H1 (cell line): ENCODE measurements at places on chromosomes 3 and 15.

GRCh38 chr3:157088601-157089454 lies 71.1 kb downstream of the CCNL1 start:
- peak; percentile 83 for DNase-seq

DNA sequence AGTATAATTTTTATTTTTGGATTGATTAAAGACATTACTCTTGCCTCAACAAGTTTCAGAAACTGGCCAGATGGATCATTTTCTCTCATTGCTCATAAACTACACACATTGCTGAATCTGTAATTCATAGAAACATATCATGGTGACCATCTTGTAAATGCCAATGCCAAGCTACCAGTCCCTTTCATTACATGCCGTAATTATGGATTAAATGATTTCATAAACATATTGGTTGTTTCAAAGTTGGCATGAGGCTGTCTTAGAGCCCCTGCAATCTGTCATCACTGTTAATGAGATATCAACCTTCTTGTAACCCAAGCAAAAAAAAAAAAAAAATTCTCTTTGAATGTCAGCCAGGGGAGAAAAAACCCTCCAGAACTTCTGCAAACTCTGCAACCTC lies 112.2 kb downstream of the DCLK3 start:
- no peak for DNase-seq

- DNase-seq = peak; percentile 69
Observed at GRCh38 chr3:196073255-196073753, 8.6 kb downstream of the TFRC start.

DNA sequence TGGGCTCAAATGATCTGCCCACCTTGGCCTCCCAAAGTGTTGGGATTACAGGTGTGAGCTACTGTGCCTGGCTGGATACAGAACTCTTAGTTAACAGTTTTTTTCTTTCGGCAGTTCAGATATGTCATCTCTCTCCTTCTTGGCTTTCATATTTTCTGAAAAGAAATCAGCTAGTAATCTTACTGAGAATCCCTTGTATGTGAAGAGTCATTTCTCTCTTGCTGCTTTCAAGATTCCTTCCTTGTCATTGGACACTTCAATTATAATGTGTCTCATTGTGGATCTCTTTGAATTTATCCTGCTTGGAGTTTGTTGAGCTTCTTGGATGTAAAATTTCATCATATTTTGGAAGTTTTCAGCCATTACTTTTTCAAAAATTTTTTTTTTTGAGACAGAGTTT lies 17.0 kb downstream of the TRIM69 start:
- no peak for DNase-seq

DNA sequence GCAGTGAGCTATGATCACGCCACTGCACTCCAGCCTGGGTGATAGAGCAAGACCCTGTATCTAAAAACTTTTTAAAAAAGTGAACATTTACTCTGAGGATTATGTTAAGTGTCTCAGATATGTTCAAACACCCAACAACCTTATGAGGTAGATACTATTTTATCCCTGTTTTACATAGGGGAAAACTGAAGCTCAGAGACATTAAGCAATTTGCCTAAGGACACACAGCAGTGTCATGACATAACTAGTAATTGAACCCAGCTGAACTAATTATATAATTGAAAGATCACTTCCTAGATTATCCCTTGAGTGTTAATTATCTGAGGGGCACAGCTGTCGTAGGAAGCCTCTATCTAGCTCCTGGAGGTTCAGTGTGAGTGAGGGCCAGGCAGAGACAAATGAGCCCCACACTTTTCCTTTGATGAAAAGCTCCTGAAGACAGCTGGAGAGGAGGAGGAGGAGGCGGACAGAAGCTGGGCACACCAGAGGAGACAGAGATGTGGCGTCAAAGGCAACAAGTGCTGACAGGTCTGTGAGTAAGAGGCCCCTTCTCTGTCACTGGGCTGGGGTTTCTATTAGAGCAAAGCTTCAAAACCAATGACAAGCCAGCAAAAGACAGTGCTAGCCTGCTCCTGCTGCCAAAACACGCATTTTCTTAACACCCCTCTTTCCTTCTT lies 20.5 kb downstream of the TRH start:
- DNase-seq = no peak

- no peak for DNase-seq
Observed at GRCh38 chr3:34387826-34388564, 589.6 kb downstream of the PDCD6IP start.

DNA sequence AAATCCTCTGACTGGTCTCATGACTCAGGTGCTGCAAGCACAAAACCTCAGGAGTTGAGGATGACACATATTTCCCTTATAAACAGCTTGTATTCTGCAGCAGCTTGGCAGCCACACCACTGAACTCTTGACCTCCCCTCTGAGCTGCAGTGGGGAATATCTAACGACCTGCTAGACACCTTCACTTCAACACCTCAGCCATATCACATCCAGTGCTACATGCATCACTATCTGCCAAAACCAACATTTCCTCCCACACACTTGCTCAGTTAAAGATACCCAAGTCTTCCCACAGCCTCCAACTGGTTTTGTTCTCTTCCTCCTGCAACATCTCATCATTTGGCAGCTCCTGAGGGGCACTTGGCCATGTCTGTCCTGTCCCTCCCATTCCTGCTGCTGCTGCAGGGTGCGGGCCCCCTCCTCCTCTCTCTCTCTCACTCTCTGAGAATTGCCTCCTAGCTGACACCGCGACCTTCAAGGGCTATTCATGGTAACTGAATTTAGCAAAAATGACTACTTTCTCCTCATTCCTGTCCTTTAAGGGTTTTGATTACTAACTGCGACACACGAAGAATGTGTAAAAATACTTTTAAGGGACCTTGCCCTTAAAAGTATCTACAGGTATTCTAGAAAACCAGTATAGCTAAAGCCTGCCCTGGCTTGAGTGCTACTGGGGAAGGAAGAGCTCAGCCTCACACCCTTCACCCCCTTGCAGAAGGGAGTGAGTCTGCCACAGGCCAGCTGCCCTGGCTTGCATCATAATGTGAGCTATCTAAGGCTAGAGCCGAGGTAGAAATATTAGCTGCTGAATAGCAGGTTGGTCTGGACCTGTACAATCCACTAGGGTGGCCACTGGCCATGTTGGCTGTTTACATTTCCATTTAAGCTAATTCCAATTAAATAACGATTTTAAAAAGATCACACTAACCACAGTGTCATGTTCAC lies 5.0 kb upstream of the CCR9 start:
- no peak for DNase-seq

DNA sequence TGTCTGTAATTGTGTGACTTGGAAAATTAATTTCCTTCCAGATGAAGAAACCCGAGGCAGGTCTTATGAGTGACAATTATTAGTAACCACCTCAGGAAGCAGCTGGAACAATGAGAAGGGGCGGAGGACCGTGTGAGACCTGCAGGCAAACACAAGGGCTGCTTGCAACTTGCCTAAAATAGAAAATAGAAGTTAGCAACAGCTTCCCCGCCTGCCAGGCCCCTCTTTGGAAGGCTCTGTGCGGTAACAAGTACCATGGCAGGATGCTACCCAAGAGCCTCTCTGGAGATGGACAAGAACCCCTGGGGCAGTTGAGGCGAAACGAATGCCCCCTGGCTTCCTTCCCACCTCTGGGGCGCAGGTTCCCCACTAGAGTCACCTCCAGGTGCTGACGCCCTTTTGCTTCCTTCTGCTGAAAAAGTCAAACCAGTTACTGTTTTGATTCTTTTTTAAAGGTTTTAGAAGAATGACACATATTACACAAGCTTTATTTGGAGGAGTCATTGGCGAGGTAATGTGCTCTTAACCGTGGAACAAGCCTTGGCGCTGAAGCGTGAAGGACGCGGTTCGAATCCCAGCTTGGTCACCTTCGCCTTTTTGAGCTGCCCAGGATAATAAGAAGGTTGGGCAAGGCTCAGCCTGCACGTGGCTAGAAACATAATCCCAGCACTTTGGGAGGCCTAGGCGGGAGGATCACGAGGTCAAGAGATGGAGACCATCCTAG lies 47.0 kb upstream of the SYNM start:
- DNase-seq = no peak

GRCh38 chr15:93247466-93248121 lies 158.6 kb upstream of the RGMA start:
- no peak for DNase-seq

DNA sequence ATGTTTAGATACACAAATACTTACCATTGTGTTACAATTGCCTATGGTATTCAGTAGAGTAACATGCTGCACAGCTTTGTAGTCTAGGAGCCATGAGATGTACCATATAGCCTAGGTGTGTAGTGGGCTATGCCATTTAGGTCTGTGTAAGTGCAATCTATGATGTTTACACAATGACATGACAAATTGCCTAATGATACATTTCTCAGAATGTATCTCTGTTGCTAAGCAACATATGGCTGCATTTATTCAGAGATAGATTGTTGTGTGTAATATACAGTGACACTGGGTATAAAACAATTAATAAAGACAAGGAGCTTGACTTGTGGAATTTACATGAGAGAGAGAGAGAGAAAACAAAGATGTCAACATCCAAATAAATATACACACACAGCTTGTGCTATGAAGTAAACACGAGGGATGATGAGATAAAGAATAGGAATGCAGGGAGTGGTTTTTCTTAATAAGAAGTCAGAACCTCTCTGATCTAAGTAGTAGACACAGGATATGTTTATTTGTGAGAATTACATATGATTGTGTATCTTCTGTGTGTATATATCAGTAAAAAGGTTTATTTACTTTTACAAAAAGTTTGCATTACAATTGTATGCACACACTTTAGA lies 110.0 kb downstream of the KCNAB1 start:
- DNase-seq = no peak

DNA sequence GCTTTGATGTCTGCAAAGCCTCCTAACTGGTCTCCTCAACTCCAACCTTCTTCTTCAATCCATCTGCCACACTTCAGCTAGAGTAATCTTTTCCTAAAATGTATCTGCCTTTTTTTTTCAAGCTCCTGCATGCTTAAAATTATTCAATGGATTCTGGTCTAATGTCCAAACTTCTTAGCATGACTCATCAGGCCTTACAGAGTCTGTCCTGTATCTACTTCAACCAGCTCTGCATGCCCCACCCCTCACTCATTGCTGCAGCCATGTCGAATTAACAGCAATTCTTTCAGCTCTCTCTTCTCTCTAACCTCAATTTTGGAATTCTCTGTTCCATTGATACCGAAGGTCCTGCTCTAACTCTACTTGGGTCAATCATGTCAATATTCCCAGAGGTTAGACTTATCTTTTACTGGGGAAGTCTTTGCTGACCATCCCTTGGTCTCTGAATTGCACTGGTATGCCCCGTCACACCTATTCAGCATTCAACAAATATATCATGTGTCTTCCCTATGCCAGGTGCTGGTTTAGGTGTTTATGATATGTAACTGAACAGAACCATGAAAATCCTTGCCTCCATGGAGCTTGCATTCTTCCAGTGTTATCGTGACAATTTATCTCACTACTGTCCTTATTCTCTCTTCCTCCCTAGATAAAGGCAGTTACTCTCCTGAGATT lies 88.5 kb upstream of the NANOGP8 start:
- no peak for DNase-seq

DNA sequence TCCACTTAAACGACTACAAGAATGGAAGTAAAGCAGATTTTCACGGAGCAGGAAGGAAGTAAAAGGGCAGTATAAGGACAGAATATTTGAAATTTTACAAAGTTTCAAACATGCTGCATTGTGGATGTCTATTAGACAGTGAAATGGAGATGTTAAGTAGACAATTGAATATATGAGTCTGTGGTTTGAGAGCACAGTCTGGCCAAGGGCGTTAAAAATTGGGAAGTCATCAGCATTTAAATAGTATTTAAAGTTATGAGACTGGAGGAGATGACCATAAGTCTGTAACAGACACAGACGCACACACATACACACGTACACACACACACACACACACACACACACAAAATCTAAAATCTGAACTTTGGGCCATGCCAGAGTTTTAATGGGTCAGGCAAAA lies 935.9 kb downstream of the EPHA3 start:
- DNase-seq = no peak

GRCh38 chr15:55860468-55860867 lies 117.5 kb upstream of the PRTG start:
- no peak for DNase-seq

DNA sequence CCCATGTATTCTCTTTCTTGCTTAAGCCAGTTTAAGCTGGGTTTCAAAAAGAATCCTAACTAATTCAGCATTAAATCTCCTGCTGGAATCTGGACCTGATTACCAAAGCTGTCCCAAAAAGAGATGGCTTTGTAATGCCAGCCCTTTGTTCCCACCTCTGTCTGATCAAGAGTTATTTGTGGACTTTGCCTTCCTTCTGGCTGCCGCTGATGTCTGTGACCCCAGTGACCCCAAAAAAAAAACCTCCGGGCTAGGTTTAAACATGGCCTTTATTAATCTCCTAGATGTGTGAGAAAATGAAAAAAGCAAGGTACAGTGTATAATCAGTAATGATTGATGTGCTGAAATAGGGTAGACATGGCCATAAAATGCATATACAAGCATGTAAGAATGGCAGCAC lies 20.7 kb downstream of the CRYGS start:
- DNase-seq = no peak

DNA sequence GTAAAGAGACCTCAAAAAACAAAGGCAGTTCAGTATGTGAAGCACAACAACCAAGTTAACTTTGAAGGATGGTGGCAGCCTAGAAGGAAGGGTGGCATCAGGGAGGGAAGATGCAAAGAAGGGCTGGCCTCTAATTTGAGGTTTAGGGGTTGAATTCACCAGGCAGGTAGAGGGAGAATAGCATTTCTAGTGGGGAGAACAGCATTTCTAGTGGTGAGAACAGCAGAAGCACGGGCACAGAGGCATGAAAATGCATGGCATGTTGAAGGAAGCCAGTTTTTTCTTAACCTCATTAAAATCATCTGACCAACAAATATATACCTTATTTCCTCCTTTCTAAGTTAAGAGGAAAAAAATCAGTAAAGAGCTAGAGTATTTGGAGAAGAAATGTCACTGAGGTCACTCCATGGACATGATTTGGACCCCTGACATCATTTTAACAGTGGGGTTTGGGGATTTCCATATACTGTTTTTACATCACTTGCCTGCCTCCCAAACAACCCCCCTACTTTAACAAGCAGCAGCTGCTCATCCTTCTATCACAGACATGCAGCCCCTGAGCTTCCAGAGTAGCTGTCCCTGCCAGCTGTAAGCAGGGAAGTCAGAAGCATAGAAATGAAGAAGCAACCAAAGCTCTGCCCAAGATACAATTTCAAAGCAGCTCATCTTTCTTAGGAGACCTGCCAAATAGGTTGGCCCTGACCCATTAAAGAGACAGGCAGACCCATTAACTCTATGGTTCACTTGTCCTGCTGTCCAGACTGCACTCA lies 2.4 kb upstream of the POPDC2 start:
- DNase-seq = no peak

GRCh38 chr3:37477711-37478487 lies 303.5 kb upstream of the LRRFIP2 start:
- DNase-seq = no peak

GRCh38 chr15:72866182-72866581 lies 82.6 kb upstream of the ADPGK start:
- no peak for DNase-seq
